Activated T-cell treated with anti-CD3 and anti-CD28 coated beads, Interleukin-2, amount 50 U/mL, for 24 hours (primary cell): ENCODE measurements at places on chromosomes 2 and 18.

DNA sequence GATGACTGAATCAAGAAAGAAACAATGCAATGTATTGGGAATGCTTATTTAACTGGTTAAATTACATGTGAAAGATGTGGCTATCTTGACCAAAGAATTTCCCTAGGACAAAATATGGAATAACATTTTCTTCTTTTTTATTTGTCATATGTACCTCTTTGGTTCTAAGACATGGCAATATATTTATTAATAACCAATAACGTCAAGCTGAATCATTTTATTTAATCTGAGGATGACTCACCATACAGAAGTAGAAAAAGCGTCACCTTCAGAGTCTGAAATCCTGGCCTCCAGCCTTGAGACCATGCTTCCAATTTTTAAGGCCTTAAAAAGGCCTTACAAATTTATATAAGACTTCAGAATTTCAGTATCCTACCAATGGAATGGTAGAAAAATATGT is 1464.9 kb downstream of the SUCLG1 start:
- DNase-seq: no peak

- no peak for DNase-seq
These were observed 96.6 kb downstream of the MBD2 start for GRCh38 chr18:54127759-54128378.

GRCh38 chr18:457521-458412 is 42.7 kb downstream of the COLEC12 start:
- no peak for DNase-seq

- no peak for DNase-seq
These were observed 506.1 kb upstream of the FAM98A start for GRCh38 chr2:34105006-34105767.
